Left forelimb (tissue), 1 donor: ENCODE measurements at places on chromosomes 16 and 17.

GRCh38 chr16:58885528-58886170 is 151.5 kb upstream of the GOT2 start:
- DNase-seq, result no peak

- no peak for DNase-seq
Observed at GRCh38 chr16:25073854-25074253, 37.7 kb upstream of the LCMT1 start.

GRCh38 chr16:10776280-10776679 is 32.6 kb downstream of the NUBP1 start:
- no peak for DNase-seq

GRCh38 chr16:82621781-82622180 is 5.0 kb upstream of the CDH13 start:
- DNase-seq, result no peak

DNA sequence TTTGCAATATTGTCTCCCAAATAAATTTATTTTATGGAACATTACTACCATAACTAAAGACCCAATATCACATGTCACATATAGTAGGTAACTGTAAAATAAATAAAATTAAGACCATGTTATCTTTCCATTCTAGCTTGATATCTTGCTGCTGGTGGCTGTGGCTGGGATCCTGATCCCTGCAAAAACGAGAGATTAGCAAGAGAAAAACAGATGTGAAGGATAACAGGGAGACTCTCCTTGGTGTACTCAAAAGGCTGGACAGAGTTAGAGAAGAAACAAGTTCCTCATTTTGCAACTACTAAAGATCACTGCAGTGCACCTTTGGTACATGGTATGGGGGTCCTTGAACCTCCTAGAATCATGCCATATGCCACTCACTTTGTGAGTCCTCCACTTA is 49.7 kb downstream of the ARHGAP27 start:
- no peak for DNase-seq

GRCh38 chr16:78505036-78505435 is 405.6 kb downstream of the WWOX start:
- DNase-seq, result no peak

DNA sequence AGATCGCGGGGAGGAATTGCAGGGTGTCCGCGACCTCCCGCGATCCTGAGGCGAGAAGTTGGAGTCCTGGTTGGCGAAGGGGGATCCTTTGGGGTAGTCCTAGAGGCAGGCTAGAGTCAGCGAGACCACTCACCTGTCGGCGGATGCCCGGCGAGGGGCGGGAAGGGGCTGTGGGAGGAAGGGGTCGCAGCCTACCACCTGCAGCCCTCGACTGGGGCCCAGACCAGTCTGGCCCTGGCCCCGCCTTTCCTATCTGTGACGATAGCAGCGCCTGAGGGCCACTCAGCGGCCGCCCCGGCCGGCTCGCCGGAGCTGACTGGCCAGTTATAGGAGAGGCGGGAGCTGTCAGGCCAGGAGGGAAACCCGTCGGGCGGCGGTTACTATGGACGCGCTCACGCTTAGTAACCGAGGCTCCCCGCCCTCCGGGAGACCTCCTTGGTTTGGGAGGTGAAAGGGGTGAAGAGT is at the start of gene TEKT3:
TEKT3 (minus strand) TSS at position 213 of the 465 bp plus-strand sequence. CDS start 10,012 bp downstream, outside the sequence.
- DNase-seq, result peak; percentile 88

GRCh38 chr16:49756775-49757558 is 98.9 kb downstream of the ZNF423 start:
- no peak for DNase-seq

DNA sequence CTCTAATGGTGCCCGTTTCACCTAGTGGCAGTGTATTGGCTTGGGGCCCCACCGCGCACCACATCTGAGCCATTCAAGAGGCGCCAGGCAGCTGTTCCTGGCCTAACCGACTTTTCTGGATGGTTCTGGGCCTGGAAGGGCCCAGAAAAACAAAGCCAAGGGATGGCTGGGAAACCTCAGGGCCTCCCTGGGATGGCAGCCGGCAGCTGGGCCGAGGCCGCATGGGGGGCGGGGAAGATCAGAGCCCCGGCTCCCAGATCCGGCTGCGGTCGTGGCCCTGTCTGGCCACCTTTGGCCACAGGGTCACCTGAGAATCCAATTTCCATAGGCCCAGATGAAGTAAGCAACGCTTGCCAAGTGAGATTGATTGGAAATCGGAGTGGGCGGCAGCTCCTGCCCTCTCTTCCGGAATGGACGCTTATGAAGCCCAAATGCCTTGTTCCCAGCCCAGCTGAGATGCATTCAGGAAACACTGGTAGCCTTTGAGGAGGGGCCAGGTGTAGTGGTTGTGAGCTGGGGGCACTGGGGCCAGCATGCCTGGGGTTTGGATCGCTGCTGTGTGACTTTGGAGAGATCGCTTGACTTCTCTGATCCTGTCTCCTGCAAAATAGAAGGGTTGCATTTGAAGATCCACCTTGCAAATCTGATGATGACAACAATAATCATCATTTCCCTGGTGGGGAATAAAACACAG is 163.8 kb upstream of the GSE1 start:
- DNase-seq, result no peak

- no peak for DNase-seq
Observed at GRCh38 chr16:54253118-54253517, 33.5 kb downstream of the IRX3 start.

DNA sequence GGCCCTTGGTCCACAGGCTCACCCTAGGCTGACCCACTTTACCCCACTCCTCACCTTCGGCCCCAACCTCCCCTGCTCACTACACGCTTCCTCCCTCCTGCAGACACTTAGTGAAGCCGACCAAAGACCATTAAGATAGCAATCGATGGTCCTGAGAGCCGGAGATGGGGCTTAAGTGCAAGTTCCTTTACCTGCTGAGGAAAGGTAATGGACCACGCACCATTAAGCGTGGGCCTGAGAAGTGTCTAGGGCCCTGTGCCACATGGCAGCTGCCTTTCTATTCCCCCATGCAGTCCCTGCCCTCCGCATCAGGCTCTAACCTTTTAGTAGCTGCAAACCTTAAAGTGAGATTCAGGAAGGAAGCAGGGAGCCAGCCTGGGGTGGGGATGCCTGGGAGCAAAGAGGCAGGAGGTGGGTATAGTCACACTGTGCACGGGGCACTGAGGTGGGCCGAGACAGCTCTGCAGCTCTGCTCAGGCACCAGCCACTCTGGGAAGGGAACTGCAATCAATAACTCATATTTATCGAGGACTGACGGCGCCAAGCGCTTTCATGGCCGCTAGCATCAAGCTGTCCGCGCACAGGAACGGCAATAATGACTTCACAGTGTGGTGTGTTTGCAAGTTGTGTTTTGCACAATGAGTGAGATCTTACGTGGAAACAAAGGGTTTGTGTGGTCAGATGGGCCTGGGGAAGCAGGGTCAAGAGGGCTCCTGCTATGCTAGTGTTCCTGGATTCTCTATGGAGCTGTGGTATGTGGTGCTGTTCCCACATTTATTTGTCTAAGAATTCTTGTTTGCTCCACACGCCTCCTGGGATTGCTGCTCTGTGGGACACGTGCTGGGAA is 84.9 kb upstream of the CDC42EP4 start:
- no peak for DNase-seq

- no peak for DNase-seq
Observed at GRCh38 chr17:76002100-76002499, 1.4 kb downstream of the CDK3 start.

DNA sequence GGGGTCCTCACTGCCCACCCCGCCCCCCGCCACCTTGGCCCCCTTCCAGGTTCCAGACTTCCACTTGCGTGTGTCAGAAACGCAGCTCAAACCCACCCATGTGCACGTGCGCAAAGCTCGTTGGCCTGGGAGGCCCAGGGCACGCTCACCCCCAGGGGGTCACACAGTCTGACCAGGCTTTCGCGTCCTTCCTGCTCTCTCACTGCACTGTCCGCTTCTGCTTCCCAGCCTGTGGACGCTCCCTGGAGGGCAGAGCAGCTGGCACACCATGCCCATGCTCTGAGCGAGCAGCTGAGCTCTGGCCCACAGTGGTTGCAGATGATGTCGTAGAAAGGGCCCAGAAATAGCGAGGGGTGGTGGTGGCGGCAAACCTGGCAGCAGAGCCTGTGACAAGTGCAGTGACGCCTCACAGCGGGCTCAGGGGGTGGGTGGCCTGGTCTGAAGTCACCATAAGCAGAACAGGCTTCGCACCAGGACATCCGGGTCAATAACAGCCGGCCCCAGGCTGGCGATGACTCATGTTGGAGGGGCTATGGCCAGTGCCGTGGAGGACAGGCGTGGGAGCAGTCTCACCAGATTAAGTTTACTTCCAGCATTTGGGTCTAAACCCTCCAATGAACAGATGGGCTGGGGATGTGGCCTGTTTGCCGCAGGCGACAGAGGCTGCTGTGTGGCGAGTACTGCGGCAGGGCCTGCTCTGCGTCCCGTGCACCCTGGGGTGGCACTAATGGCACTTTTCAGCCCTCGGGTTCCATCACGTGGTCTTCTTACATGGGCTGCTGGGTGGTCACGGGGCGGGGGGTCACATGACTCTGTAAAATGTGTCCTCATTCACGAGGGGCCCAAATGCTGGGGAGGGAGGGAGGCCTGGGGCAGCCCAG is 49.0 kb downstream of the NT5M start:
- DNase-seq, result no peak

DNA sequence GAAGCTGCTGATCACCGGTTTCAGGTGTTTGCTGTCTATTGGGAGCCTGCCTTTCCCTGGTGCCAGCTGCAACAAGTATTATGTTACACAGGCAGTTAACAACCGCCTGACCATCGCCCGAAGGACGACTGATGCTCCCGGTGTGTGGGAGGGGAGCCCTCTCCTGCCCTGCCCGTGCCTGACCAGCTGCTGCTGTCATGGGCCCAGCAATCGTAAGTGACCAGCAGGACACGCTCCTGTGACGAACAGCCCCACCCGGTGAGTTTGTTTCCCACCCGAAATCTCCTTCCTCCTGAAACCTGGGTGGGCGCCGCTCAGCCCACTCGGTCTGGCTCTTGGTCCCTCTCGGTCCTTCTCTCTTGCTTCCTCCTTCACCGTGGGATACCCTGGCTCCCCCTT is 17.9 kb upstream of the UBE2I start:
- no peak for DNase-seq

DNA sequence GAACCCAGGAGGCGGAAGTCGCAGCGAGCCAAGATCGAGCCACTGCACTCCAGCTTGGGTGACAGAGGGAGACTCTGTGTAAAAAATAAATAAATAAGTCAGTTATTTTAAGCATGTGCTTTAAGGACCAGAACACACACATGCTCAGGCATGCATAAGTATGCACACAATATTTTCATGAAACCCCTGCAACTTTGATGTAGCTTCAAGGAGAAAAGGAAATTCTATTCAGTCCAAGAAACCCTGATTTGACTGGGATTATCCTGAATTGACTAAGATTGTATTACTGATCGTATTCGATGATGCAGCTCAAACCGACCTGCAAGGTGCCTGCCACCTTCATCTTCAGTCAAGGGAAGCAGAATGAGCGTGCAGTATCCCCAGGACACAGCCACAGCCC is 841 bp downstream of the TEKT5 start:
- no peak for DNase-seq

DNA sequence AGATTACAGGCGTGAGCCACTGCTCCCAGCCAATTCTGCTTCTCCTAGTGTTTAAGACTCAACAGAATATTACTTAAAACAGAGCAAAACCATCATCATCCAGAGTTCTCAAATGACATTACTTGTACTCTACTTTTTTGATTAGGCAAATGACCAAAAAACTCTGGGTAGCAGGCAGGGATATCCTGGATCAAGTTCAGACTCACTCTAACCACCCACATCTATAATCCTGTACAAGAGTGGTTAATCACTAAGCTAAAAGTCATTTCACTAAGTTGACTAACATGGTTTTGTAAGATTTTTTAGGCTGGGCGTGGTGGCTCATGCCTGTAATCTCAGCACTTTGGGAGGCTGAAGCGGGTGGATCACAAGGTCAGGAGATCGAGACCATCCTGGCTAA is 6.8 kb downstream of the NAE1 start:
- no peak for DNase-seq

DNA sequence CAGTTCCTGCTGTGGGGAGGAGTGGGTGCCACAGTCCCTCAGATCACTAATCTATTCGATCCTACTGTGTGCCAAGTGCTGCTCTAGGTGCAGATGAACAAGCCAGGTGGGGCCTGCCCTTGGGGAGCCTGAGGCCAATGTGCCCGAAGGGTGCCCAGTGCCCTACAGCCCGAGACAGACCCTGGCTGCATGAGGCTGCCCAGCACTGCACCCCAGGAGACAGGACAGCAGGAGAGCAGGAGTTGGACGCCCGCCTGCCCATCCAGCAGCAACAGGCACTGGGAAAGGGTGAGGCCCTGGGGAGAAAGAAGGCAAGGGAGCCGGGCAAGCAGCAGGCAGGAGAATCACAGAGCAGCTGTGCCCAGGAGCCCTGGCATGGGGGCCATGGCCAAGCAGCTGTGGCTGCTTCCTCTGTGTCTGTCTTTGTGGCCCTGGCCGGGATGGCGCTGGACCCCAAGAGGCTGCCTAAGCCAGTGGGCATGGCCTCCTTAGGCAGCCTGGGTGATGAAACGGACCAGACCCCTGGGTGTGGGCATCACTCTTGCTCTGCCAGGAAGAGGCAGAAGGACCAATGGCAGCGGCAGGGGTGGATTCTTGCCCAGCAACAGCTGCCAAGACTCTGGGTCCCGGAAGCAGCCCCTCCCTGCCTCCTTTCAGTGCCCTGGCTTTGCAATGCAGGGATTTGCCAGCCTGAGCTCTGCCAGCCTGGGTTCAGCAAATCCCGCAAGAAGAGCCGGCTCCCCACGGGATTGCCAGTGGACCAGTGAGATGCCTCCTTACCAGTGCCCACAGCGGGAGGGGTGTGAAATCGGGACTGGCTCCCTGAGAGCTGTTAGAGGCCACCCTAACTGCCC is 179.6 kb upstream of the TNRC6C start:
- peak; percentile 74 for DNase-seq

DNA sequence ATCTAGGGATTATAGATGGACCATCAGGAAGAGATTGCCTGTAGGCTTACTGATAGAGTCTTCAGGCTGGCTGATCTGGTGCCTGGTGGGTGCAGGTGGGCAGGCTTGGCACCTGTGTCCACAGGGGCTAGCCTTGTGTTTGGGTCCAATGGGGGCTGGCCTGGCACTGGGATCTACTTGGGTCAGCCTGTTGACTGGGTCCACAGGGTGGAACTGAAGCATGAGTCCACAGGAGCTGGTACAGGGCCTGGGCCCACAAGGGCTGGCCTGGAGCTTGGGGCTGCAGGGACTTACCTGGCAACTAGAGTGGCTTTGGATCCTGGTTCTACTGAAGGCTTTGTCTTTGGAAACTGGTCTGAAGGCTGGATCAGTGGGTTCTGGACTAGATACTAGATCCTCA is 1217.7 kb downstream of the CDH11 start:
- DNase-seq, result no peak

- DNase-seq, result no peak
Observed at GRCh38 chr17:54860617-54861470, 39.8 kb upstream of the TOM1L1 start.

GRCh38 chr17:56577843-56578204 is 15.7 kb upstream of the NOG start:
- DNase-seq, result no peak

DNA sequence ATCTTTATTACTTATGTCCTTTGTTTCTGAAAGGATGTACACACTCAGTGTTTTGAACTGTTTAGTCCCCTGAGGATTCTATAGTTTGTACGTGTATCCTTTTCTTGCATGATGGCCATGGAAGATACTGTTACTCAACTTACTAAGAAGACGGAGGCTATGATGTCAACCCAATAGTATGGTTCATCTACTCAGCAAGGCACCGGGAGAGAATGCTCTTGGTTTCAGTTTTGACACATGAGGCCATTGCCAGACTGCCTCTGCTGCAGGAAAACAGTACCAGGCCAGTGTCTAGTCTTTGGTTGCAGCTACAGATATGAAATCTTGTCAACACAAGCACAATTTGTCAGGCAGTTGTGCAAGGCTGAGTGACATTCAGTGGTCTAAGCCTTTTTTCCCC is 134.5 kb downstream of the MRTFB start:
- DNase-seq, result no peak
